ENCODE measurements at places on chromosomes 6 and 20. TPM values are rescaled to one million over a fixed set of nuclear protein-coding genes. Genes with fewer than 3 reads are reported as not detected.

GMNN gene
- total RNA-seq: 33.8 TPM

MOXD1 gene
- total RNA-seq: 74.8 TPM

LIME1 gene
- 5.9 TPM for total RNA-seq

SULF2 gene
- 1.3 TPM for total RNA-seq

SNAP25 gene
- not detected for total RNA-seq

GRCh38 chr6:111176038-111176759 lies 88.9 kb downstream of the SLC16A10 start:
- H3K27me3 ChIP-seq: peaks cover 17% of the 10 kb centered on the region
- no peak overlapping the region for H3K27ac ChIP-seq
- no peaks in the 10 kb centered on the region for H3K4me1 ChIP-seq
- no peaks in the 10 kb centered on the region for H3K36me3 ChIP-seq
- H3K4me3 ChIP-seq: no peak overlapping the region
- no peak for DNase-seq

DNA sequence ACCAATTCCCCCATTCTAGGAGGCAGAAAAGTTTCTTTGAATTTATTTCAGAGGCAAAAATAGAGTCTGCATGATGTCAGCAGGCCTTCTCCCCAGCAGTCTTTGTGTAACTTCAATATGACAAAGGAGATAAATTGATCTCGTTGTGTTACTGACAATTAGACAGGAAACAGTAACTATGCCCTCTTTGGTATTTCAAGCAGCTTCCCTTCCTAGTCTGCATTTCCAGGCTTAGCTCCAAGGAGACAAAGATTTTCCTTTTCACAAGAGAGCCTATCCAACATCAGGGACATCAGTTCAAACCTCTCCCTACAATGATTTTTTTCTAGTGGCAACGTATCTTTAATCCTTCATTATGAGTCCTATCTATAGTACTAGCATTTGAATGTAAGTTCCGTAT lies 245.9 kb upstream of the HSF2 start:
- H3K27me3 ChIP-seq: no peaks in the 10 kb centered on the region
- no peak overlapping the region for H3K4me3 ChIP-seq
- DNase-seq: no peak
- H3K4me1 ChIP-seq: no peaks in the 10 kb centered on the region

DNA sequence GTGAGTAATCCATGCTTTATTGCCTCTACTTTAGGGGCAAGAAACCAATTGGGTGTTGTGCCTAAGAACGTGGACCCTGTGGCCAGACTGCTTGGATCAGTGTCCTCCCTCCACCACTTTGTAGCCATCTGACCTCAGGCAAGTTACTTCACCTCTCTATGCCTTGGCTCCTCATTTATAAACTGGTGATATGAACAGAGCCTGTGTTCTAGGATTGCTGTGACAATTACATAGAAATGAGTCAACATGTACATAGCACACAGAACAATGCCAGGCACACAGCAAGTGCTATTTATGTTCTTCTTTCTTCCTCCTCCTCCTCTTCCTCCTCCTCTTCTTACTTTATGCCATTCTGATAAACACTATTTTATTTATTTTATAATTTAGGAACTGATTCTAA lies 339.4 kb downstream of the CD83 start:
- DNase-seq: no peak
- H3K4me3 ChIP-seq: no peak overlapping the region
- H3K36me3 ChIP-seq: no peaks in the 10 kb centered on the region
- H3K27ac ChIP-seq: no peak overlapping the region
- peaks cover 27% of the 10 kb centered on the region for H3K4me1 ChIP-seq
- H3K27me3 ChIP-seq: peaks cover 10% of the 10 kb centered on the region

DNA sequence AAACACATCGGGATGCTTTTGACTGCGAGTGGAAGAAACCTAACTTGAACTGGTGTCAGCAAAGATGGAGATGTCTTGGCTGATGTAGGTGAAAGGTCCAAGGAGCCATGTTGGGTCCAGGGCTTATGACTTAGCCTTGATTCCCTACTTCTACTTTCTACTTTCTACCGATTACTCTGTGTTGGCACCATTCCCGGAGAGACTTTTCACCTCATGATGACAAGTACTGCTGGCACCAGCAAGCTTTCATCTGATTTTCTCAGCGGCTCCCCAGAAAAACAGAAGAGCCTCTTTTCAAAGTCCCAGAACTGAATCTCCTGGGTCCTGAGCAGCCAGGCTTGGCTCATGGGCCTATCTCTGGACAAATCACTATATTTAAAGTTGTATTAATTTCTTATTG lies 4.9 kb upstream of the EDN3 start:
- no peaks in the 10 kb centered on the region for H3K4me1 ChIP-seq
- no peak overlapping the region for H3K4me3 ChIP-seq
- H3K27me3 ChIP-seq: peaks cover 4% of the 10 kb centered on the region
- no peak for DNase-seq

DNA sequence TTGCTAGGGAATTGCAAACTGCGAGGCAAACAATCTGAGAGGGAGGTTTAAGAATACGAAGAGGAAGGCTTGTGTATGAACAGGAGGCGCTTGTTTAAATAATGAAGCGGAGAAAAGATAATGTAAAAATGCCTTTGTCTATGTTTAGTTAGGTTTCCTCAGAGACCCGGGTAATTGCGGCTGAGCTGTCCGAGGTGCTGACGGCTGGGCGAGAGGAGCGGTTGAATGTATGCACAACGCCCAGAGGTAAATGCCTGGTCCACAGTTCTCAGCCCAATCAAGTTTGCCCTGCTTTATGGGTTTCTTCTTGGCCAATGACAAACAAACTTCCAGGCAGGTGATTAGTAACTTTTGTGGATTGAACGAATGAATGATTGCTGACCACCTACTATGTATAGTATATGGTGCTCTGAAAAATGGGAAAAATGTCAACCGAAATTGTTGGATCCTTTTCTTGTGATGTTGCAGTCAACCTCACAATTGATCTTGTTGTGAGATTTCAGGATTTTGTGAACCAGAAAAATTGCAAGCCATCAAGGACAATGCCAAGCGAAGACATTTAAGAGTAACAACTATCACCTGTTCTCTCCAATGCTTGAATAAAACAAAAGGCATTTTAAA lies 38.3 kb upstream of the SLC32A1 start:
- H3K4me3 ChIP-seq: no peak overlapping the region
- H3K27me3 ChIP-seq: peaks cover 6% of the 10 kb centered on the region
- H3K27ac ChIP-seq: no peak overlapping the region
- DNase-seq: peak; percentile 12
- no peaks in the 10 kb centered on the region for H3K36me3 ChIP-seq

DNA sequence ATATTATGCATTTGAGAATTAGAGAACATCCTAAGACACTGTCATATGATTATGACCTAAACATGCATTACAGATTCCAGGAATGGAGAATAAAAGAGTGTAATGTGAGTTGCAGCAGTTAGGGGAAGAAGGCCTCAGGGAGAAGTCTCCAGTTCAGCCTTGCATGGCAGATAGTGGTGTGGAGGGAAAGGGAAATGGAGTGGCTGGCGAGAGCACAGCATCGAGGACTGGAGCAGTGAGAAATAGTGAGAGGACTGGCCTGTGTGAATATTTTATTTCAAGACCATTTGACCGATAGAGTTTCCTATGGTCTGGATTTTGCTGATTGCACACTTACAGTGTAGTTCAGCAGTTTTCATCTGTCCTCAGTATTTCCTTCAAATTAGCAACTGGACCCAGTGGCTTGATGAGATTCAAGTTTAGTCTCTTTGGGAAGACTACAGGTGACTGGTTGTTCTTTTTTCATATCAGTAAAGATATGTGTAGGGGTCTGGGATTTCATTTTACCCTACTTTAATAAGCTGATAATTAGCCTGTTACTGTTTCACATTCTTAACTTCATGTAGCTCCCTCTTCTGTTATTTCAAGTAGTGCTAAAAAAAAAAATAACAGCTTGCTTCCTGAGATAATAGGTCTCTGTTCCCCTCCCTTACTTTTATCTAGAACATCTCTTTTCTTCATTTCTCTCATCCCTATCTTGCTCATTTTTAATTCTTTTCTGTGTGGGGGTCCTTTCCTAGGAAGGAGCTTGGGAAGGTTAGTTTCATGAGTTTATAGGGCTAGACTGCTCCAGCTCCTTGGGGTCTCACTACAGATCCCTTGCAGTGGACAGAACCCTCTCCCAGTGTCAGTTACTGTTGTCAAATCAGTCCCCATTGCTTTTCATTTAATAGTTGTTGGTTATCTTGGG lies 27.9 kb downstream of the BLTP3A start:
- H3K4me1 ChIP-seq: no peaks in the 10 kb centered on the region
- no peak overlapping the region for H3K27ac ChIP-seq
- no peak overlapping the region for H3K4me3 ChIP-seq
- H3K27me3 ChIP-seq: no peaks in the 10 kb centered on the region

DNA sequence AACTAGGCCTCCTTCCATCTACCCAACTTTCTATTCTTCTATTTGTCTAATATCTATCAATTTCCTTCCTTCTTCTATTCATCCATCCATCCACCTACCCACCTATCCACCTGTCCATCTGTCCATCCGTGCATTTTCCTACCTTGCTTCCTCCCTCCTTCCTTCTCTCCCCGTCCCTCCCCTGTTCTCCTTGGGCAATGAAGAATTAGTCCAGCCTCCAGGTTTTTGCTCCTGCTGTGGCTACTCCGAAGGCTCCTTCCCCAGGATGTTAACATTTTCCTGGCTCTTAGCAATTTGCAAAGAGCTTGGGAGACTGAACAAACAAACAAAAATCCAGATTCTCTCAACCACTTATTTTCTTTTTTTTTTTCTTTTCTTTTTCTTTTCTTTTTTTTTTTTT lies 81.6 kb downstream of the KCNB1 start:
- H3K4me1 ChIP-seq: peaks cover 14% of the 10 kb centered on the region
- H3K36me3 ChIP-seq: no peaks in the 10 kb centered on the region
- H3K27ac ChIP-seq: no peak overlapping the region
- peaks cover 35% of the 10 kb centered on the region for H3K27me3 ChIP-seq
- H3K4me3 ChIP-seq: no peak overlapping the region
- no peak for DNase-seq

DNA sequence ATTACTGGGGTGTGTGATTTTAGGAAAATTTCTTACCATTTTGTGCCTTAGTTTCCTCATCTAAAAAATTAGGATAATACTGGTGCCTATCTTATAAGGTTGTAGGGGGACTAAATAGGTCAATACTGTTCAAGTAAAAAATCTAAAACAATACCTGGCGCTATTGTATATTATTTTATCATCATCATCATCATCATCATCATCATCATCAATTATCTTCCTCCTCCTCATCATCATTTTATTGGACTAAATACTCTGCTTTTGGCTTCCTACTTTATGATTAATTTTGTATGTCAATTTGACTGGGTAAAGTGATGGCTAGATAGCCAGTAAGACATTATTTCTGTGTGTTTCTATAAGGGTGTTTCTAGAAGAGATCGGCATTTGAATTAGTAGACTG lies 435.5 kb downstream of the DHX35 start:
- H3K4me3 ChIP-seq: no peak overlapping the region
- no peak overlapping the region for H3K27ac ChIP-seq
- H3K4me1 ChIP-seq: no peaks in the 10 kb centered on the region
- no peak for DNase-seq
- H3K36me3 ChIP-seq: no peaks in the 10 kb centered on the region
- H3K27me3 ChIP-seq: no peaks in the 10 kb centered on the region

DNA sequence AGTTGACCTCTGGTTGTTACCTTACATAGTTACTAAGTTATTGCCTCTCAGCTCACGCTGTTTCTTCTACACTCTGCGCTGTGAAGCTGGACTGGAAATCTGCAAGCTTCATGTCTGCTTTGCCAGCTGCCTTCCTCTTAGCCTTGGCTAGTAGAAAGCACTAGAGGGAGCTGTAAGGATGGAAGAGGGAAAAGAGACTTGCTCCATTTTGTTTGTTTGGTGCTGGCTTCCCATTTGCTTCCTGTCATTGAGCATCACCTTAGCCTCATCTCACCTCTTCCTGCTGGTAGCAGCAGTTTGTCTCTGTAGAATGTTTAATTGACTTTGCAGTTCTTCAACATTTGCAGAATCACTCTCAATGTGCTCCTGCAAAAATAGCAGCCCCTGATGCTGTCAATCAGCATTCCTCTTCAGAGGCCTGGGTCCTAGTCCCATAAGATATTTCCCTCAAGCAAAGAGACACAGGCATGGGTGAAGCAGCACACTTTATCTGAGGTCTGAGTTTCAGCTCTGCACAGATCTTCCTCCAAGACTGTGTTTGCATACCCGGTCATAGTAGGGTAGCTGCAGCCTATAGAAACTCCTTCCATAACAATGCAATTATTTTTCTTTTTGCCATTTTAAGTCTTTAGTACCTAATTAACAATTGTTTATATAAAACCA lies 302.2 kb upstream of the EPHA7 start:
- no peaks in the 10 kb centered on the region for H3K4me1 ChIP-seq
- no peak for DNase-seq
- H3K4me3 ChIP-seq: no peak overlapping the region
- no peaks in the 10 kb centered on the region for H3K36me3 ChIP-seq
- H3K27me3 ChIP-seq: no peaks in the 10 kb centered on the region

DNA sequence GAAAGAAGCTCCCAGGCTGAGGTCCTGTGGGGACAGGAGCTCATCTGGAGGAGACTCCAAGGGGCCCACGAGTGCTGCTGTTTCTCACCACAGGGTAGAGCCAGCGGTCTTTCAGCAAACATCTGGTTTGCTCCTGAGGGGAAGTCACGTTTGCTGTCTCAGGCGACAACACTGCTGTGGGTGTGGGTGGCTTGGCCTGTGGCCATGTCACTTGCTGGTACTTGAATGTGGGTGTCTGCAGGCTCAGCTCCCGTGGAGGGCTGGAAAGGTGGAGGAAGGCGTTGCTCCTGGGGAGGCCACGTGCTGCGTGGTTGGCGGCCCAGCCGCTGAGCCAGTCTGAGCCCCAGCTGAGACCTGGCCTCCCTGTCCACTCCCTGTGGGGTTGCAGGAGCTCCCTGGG lies 52.8 kb upstream of the MPC1 start:
- H3K4me3 ChIP-seq: no peak overlapping the region
- peaks cover 4% of the 10 kb centered on the region for H3K27me3 ChIP-seq
- no peak overlapping the region for H3K27ac ChIP-seq
- no peaks in the 10 kb centered on the region for H3K4me1 ChIP-seq
- DNase-seq: no peak

GRCh38 chr6:34529665-34530327 lies 26.3 kb downstream of the SPDEF start:
- no peak overlapping the region for H3K4me3 ChIP-seq
- H3K27ac ChIP-seq: no peak overlapping the region
- no peaks in the 10 kb centered on the region for H3K36me3 ChIP-seq
- peaks cover 7% of the 10 kb centered on the region for H3K4me1 ChIP-seq
- no peak for DNase-seq
- peaks cover 7% of the 10 kb centered on the region for H3K27me3 ChIP-seq
